T-helper 1 cell (primary cell): ENCODE measurements at places on chromosomes 1 and 21.

GRCh38 chr1:24392982-24393650, 20.5 kb downstream of the STPG1 start:
- DNase-seq, result no peak

GRCh38 chr1:171267391-171267790, 19.1 kb downstream of the FMO1 start:
- no peak for DNase-seq

DNA sequence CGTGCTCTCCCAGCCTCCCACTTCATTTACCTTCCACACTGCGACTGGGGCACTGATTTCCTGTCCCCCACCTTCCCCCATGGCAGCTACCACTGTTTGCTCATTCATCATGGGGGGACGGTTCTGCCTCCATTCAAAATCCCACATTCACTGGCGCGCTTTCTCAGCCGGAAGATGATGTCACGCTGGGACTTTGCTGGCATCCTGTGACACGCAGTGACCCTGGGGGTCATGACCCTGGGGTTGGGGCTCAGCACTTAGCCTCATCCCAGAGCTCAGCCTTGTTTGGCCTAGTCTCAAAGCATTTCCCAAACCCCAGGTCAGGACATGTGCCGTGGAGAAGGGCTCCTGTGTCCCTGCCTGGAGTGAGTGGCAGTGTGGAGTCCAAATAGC, 582 bp upstream of the KCNAB2 start:
- DNase-seq, result no peak

DNA sequence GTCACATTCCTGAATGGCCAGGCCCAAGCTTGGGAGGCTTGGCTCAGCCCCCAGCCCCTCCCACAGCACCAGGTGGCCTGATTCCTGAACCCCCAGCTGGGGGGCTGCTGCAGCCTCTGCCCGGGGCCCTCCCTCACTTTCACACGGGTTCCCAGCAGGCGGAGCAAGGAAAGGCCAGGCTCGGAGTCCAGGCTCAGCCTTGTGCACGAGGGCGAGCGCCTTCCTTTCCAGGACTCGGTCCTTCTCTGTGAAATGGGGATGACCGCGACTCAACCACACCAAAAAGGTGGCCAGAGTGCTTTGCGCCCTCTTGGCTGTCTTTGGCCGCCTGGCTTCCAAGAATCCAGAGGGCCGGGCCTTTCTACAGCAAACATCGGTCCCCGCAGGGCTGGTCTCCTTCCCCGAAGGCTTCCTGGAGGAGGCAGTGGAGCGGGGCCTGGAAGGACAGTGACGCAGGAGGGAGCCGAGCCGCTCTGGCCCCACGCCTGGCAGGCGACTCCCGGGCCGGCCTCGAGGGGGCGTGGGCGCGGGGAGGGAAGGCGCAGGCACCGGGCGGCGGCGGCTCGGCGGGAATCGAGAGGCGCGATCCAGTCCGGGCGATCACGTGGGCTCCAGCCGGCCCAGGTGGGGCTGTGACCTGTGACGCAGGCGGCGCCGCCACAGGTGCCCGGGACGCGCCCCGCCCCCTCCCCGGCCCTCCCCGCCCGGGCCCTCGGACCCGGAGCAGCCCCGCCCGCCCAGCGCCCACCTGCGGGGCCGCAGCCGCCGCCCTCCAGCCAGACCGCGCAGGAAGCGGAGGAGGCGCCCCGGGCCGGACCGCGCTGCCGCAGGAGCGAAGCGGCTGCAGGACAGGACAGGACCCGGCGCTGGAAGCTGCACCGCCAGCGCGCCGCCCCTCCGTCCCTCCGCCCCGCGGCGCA, at the start of gene ARHGEF16:
ARHGEF16 (plus strand) TSS at position 775 of the 920 bp plus-strand sequence. CDS start 8,420 bp downstream, outside the sequence.
- DNase-seq, result no peak

DNA sequence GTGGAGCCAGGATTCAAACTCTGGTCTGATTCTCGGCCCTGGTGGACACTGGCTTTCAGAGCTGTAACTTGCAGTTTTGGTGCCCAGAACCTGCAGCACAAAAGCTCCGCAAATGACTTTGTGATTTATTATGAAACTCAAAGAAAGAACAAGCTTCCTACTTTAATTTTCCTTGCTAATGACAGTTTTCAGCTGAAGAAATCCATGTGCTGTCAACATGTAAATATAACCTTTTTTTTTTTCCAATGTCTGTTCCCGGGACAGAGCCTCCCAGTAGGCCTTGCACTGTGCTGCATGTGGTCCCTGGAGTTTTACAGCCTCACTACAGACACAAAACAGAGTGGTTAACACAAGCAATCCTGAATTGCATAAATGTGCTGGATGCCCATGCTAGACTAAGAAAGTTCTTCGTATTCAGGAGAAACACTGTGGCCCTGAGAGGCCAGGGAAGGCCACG, 62.3 kb upstream of the ANGPTL1 start:
- DNase-seq, result no peak

- DNase-seq, result no peak
Observed at GRCh38 chr1:224554620-224555259, 61.4 kb upstream of the CNIH3 start.
